ENCODE measurements at places on chromosomes 12 and 14.

GRCh38 chr12:103858953-103859601, 18.0 kb upstream of the NT5DC3 start:
- H3K36me3 ChIP-seq = no peaks in the 10 kb centered on the region
- peaks cover 2% of the 10 kb centered on the region for H3K27me3 ChIP-seq
- no peaks in the 10 kb centered on the region for H3K4me1 ChIP-seq
- no peak overlapping the region for H3K27ac ChIP-seq
- DNase-seq = no peak

GRCh38 chr12:2414810-2415567, 362.2 kb downstream of the CACNA1C start:
- H3K4me3 ChIP-seq = no peak overlapping the region
- DNase-seq = no peak
- no peaks in the 10 kb centered on the region for H3K36me3 ChIP-seq
- no peaks in the 10 kb centered on the region for H3K27me3 ChIP-seq

GRCh38 chr14:22551605-22551997, 37.4 kb downstream of the DAD1 start:
- DNase-seq = no peak
- no peak overlapping the region for H3K4me3 ChIP-seq
- no peak overlapping the region for H3K27ac ChIP-seq
- no peaks in the 10 kb centered on the region for H3K36me3 ChIP-seq
- no peaks in the 10 kb centered on the region for H3K27me3 ChIP-seq

DNA sequence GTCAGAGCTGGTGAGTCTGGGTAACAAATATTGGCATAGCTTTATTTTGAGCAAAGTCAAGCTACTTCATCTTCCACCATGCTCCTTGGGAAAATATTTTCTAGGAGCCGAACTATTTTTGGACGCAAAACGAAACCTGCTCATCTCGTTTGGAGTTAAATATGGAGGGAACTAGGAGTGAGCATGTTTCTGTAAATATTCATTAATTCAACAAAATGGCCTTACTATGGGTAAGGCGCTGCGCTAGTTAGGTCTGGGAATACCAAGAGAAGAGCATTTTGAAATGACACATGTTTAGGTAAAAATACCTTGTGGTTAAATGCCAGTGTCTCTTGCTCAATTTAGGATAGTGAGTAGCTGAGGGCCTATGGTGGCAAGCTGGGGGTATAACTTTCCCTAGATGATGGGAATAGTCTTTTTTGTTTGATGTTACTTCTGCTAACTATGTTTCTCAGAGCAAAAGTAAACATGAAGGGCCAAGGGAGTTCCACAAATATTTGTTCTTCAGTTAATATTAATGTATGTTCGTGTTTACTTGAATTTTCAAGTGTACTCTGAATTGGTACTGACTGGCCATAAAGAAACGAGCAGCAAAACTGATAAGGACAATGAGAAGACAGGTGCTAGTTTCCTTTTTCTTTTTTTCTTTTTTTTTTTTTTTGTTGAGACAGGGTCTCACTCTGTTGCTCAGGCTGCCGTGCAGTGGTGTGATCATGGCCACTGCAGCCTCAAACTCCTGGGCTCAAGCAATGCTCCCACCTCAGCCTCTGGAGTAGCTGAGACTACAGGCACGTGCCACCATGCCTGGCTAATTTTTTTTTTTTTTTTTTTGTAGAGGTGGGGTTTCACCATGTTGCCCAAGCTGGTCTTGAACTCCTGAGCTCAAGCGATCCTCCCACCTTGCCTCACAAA, 77.7 kb downstream of the MAP1LC3B2 start:
- no peaks in the 10 kb centered on the region for H3K27me3 ChIP-seq
- H3K27ac ChIP-seq = no peak overlapping the region
- no peaks in the 10 kb centered on the region for H3K36me3 ChIP-seq

- no peak overlapping the region for H3K4me3 ChIP-seq
- DNase-seq = no peak
- no peaks in the 10 kb centered on the region for H3K27me3 ChIP-seq
- no peaks in the 10 kb centered on the region for H3K36me3 ChIP-seq
- H3K27ac ChIP-seq = no peak overlapping the region
Measured at GRCh38 chr12:46722394-46723185, 103.2 kb downstream of the SLC38A4 start.

- H3K27ac ChIP-seq = no peak overlapping the region
- no peak overlapping the region for H3K4me3 ChIP-seq
- H3K27me3 ChIP-seq = no peaks in the 10 kb centered on the region
- H3K36me3 ChIP-seq = no peaks in the 10 kb centered on the region
- no peak for DNase-seq
Measured at GRCh38 chr12:104187446-104188155, 28.0 kb upstream of the TXNRD1 start.

DNA sequence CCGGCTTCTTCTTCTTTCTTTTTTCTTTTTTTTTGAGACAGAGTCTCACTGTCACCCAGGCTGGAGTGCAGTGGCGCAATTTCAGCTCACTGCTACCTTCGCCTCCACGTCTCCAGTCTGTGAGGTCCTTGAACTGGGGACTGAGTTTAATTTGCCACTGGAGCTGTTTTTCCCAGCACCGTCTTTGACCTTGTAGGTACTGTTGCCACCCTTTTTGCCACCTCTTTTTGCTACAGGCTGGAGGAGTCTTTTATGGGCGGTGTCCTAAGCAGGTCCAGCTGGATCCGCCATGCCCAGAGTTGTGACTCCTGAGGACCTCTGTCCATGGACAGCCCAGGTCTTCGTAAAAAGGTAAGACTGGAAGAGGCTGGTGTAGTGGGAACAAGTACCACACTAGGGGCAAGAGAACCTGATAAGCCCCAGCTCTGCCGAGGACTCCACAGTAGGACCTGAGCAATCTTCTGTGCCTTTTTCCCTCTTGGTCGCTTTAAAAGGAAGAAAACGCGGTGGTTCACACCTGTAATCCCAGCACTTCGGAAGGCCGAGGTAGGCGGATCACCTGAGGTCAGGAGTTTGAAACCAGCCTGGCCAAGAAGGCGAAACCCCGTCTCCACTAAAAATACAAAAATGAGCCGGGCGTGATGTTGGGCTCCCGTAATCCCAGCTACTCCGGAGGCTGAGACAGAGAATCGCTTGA, 946 bp downstream of the RNU4-2 start:
- H3K36me3 ChIP-seq = no peaks in the 10 kb centered on the region
- H3K4me1 ChIP-seq = peaks cover 21% of the 10 kb centered on the region
- no peaks in the 10 kb centered on the region for H3K27me3 ChIP-seq
- H3K27ac ChIP-seq = no peak overlapping the region
- peak; percentile 22 for DNase-seq
- peak overlapping the region; percentile 90 for H3K4me3 ChIP-seq

GRCh38 chr14:93994919-93995682, 2.0 kb upstream of the CCDC197 start:
- no peaks in the 10 kb centered on the region for H3K36me3 ChIP-seq
- H3K4me1 ChIP-seq = no peaks in the 10 kb centered on the region
- H3K4me3 ChIP-seq = no peak overlapping the region
- H3K27ac ChIP-seq = no peak overlapping the region
- H3K27me3 ChIP-seq = peaks cover 8% of the 10 kb centered on the region
- DNase-seq = peak; percentile 39

GRCh38 chr12:106113042-106113441, 25.7 kb downstream of the NUAK1 start:
- no peak overlapping the region for H3K4me3 ChIP-seq
- H3K36me3 ChIP-seq = no peaks in the 10 kb centered on the region
- no peaks in the 10 kb centered on the region for H3K4me1 ChIP-seq
- DNase-seq = no peak
- H3K27me3 ChIP-seq = peaks cover 10% of the 10 kb centered on the region

GRCh38 chr14:75406856-75407255, 21.0 kb upstream of the JDP2 start:
- no peak overlapping the region for H3K4me3 ChIP-seq
- H3K27ac ChIP-seq = no peak overlapping the region
- no peaks in the 10 kb centered on the region for H3K27me3 ChIP-seq
- DNase-seq = no peak
- H3K36me3 ChIP-seq = no peaks in the 10 kb centered on the region

DNA sequence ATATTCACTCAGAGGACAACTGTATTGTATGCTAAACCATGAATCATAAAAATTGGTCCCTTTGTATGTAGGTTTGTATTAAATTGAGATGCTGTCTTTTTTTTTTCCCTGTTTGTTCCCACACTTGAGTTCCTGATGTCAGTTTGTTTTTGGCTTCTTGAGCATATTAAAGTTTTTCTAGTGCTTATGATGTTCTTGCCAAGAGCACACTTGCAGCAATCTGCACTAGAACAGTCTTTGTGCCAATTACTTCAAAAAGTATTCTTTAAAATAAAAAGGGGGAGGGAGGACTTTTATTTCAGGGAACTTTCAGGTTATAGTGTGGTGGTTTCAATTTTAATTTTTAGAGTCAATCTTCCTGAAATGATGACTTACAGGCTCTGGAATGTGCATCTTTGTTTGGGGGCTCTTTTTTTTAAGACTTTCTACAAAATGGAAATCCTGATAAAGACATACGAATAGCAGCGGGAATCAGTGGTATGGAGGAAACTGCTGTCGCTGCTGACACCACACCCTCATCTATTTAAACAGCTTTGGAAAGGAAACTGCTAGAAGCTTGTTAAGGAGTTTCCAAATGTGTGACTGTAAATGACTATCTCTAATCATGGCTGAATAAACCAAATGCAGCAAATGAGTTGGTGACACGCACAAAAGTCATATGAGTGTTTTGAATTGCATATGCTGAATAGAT, 188.6 kb downstream of the EGLN3 start:
- H3K36me3 ChIP-seq = no peaks in the 10 kb centered on the region
- DNase-seq = peak; percentile 14
- H3K27ac ChIP-seq = no peak overlapping the region
- no peaks in the 10 kb centered on the region for H3K27me3 ChIP-seq
- peaks cover 5% of the 10 kb centered on the region for H3K4me1 ChIP-seq

- DNase-seq = no peak
- H3K36me3 ChIP-seq = no peaks in the 10 kb centered on the region
- no peak overlapping the region for H3K4me3 ChIP-seq
- H3K27ac ChIP-seq = no peak overlapping the region
- H3K27me3 ChIP-seq = no peaks in the 10 kb centered on the region
- no peaks in the 10 kb centered on the region for H3K4me1 ChIP-seq
Measured at GRCh38 chr14:69413483-69413882, 15.0 kb downstream of the SLC39A9 start.

DNA sequence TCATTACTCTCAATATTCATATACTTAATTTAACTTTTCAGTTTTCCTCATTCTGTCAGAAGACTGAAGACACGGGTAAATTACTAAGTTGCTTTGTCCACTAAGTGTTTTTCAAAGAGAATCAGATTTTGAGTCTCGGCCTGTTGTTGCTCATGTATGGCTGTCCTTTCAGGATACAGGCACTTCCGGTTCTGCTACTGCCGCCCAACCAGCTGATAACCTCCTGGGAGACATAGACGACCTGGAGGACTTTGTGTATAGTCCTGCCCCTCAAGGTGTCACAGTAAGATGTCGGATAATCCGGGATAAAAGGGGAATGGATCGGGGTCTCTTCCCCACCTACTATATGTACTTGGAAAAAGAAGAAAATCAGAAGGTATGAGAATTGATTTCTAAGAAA, 28.3 kb upstream of the TEAD4 start:
- no peak overlapping the region for H3K27ac ChIP-seq
- H3K4me3 ChIP-seq = no peak overlapping the region
- H3K36me3 ChIP-seq = peaks cover 12% of the 10 kb centered on the region
- H3K27me3 ChIP-seq = no peaks in the 10 kb centered on the region
- H3K4me1 ChIP-seq = no peaks in the 10 kb centered on the region

DNA sequence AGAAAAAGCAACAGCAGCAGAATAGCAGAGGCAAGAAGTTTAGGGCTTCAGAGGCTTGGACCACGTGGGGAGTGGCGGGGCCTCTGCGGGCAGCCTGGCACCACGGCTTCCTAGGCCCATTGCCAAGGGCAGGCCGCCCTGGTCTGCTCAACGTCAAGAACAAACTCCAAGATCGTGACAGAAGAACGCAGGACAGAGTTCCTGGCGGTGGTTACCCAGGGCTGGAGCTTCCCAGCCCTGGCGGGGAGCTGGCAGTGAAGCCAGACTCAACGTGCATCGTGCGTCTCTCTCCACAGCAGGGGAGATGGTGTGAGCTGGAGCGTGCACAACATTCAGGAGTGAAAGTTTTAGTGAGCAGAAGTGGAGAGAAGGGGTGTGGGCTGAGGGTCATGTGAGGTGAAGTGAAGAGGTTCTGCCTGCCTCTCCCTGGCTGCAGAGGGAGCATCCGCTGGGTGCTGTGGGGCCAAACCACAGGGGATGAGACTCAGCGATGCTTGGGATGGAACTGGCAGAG, 13.9 kb upstream of the CACNA2D4 start:
- peak overlapping the region; percentile 7 for H3K4me3 ChIP-seq
- H3K27me3 ChIP-seq = no peaks in the 10 kb centered on the region
- no peaks in the 10 kb centered on the region for H3K4me1 ChIP-seq

DNA sequence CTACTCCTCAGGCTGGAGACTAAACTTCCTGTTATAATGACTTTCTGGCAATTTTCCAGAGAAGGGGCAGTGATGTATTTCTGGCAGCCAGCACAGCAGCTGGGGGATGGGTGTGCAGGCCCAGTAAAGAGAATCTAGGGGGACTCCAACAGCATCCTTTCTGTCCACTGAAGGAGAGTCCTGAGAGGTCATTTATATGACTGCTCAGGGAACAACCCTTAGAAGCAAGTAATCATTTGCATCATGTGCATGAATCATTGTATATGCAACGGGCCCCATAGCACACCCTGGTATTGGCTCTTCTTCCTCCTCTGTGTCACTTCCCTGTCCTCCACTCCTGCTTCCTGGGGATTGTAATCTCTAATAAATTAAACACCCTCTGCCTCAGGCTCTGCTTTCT, 493.8 kb downstream of the RPS29 start:
- no peak overlapping the region for H3K27ac ChIP-seq
- no peaks in the 10 kb centered on the region for H3K27me3 ChIP-seq
- no peaks in the 10 kb centered on the region for H3K36me3 ChIP-seq
- H3K4me3 ChIP-seq = no peak overlapping the region
- H3K4me1 ChIP-seq = no peaks in the 10 kb centered on the region

- H3K4me3 ChIP-seq = no peak overlapping the region
- H3K27ac ChIP-seq = no peak overlapping the region
- peaks cover 2% of the 10 kb centered on the region for H3K27me3 ChIP-seq
- peak; percentile 26 for DNase-seq
Measured at GRCh38 chr14:87745507-87746118, 247.4 kb downstream of the GALC start.

DNA sequence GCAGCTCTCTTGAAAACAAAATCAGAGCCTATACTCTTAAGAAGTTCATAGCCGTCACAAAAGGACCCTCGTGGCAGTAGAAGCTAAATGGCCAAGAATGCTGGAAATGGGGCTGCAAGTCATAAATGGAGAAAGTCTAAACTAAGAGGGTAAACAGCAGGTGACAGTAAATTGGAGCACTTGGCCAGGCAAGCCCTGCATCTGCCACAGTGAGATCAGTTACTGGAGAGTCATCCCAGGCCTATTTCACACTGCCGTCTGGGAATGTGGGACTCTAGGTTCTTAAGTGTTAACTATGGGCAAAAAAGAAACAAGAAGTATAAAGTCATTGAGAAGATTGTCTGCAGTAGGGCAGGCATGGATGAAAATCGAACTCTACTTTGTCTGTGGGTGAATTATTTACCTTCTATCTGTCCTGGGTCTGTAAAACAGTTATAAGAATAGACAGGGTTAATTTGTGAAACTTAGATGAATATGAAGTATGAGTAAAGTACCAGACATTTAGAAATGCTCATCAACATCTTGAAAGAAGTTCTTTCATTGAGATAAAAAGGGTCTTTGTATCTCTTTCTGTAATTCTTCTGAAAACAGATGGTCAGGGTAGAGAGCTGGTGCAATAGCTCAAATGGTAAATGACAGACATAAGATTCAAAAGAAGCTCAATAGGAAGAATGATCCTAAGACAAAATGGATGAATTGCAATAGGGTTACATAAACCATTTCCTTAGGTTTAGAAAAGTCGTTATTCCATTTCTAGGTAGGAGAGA, 792.5 kb downstream of the DIO2 start:
- no peak overlapping the region for H3K27ac ChIP-seq
- no peaks in the 10 kb centered on the region for H3K27me3 ChIP-seq
- DNase-seq = no peak
- no peaks in the 10 kb centered on the region for H3K4me1 ChIP-seq

All from common myeloid progenitor, CD34-positive (primary cell).